ENCODE measurements at places on chromosomes 1 and 21. TPM values are rescaled to one million over a fixed set of nuclear protein-coding genes. Genes with fewer than 3 reads are reported as not detected.

DNA sequence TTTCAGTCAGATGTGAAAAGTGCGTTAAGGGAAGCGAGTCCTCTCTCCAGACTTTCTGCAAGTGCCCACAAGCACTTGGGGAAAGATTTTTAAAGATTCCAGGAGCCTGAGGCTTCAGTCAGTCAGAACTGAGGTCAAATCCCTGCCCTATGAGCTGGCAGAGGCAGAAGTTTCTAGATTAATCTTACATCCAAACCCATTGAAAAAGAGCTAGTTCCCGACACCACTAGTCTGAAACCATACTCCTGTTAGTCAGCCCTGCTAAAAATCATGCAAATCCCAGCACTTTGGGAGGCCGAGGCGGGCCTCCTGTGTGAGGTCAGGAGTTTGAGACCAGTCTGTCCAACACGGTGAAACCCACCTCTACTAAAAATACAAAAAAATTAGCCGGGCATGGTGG, 21.0 kb downstream of the RSPH1 start:
- no peak overlapping the region for H3K4me3 ChIP-seq
- H3K27ac ChIP-seq = no peak overlapping the region
- no peak for DNase-seq
- no peaks in the 10 kb centered on the region for H3K27me3 ChIP-seq
- H3K4me1 ChIP-seq = no peaks in the 10 kb centered on the region
- H3K36me3 ChIP-seq = no peaks in the 10 kb centered on the region

DNA sequence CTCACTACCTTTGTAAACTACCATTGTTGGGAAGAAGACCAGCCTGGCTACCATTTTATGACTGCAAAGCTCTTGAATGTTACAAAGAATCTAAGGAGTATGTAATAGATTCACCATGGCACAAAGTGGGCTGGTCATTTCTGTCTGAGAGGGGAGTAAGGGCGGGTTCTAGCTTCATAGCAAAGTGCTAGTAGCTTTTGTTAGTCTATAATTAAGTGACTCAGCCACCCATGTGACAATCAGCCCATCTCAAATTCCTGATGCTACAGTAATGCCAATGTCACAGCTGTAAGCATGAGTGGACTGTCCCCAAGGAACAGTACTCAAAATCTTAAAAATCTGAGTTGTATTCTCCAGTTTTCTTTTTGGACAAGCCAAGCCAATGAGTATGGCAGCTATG, 15.4 kb upstream of the OTUD3 start:
- DNase-seq = no peak
- no peaks in the 10 kb centered on the region for H3K4me1 ChIP-seq
- no peak overlapping the region for H3K4me3 ChIP-seq
- no peaks in the 10 kb centered on the region for H3K27me3 ChIP-seq
- H3K36me3 ChIP-seq = no peaks in the 10 kb centered on the region

DNA sequence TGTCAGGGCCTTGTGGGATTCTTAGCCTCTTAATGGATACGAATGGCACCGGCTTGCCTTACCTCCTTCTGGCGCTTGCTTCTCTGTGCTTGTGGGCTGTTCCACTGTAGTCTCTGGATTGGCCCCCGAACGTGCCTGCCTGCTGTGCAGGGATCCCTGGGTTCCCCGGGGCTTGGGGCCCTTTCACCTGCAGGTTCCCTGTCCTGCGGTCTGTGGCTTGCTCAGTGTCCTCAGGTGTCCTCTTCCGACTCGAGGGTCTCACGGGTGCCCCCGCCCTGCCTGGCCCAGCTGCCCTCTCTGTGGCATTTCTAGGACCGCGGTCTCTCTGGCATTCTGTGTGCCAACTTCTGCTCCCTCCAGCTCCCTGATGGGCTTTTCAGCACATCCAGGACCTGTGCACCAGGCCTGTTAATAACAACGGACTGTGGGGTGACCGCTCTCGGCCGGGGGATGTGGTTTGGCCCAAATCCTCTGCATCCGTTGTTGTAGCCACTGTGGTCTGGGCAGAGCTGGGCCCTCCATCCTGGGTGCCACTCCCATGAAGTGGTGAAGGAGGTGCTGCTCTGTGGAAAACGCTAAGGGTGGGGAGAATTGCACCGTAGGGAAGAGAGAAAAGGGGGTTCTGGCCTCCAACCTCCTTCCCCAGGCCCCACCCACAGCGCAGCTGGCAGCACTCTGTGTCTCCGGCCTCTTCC, 12.4 kb downstream of the COL18A1 start:
- H3K27me3 ChIP-seq = no peaks in the 10 kb centered on the region
- peaks cover 7% of the 10 kb centered on the region for H3K4me1 ChIP-seq
- DNase-seq = no peak
- H3K36me3 ChIP-seq = no peaks in the 10 kb centered on the region
- H3K4me3 ChIP-seq = no peak overlapping the region
- H3K27ac ChIP-seq = no peak overlapping the region

GRCh38 chr1:25245809-25246599, 1.2 kb downstream of the RSRP1 start:
- H3K4me3 ChIP-seq = peak overlapping the region; percentile 85
- H3K36me3 ChIP-seq = peaks cover 4% of the 10 kb centered on the region
- no peak for DNase-seq
- peaks cover 18% of the 10 kb centered on the region for H3K4me1 ChIP-seq

DNA sequence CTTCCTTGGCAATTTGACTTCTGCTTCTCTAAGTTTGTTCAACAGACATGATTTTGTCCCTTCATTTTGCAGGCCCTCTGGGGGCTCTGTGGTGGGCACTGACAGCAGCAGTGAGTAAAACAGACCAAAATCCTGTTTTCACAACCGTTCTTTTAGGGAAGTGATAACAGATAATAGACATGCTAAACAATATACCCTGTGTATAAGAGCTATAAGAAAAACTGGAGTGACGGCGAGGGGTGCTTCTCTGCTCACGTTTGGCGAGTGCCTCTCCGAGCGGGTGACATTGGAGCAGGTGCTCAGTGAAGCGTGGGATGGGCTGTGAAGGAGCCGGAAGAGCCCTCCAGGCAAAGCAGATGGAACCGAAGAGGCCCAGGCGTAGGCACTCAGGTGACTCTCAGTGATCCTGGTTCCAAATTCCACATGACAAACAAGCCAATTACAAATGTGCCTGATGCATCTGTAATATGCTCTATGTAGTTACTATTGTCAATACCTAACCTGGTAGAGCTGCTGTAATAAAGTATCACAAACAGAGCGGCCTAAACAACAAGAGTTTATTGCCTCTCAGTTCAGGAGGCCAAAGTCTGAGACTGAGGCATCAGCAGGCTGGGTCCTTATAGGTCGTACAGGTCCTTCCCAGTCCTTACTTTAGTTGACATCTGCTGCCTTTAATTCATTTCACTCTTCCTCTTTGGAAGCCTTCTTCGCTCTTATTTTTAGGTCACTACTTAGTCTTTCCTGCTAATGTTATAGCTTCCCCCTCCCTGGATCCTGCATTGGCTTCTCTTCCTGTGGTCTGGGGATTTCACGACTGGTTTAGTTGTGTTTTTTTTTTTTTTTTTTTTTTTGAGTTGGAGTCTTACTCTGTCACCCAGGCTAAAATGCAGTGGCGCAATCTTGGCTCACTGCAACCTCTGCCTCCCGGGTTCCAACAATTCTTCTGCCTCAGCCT, 20.1 kb downstream of the OR2B11 start:
- no peak overlapping the region for H3K4me3 ChIP-seq
- no peak overlapping the region for H3K27ac ChIP-seq
- DNase-seq = no peak
- no peaks in the 10 kb centered on the region for H3K4me1 ChIP-seq
- no peaks in the 10 kb centered on the region for H3K36me3 ChIP-seq

- no peaks in the 10 kb centered on the region for H3K4me1 ChIP-seq
- no peak overlapping the region for H3K27ac ChIP-seq
- H3K27me3 ChIP-seq = no peaks in the 10 kb centered on the region
- no peaks in the 10 kb centered on the region for H3K36me3 ChIP-seq
These were observed 205.0 kb downstream of the HIVEP3 start for GRCh38 chr1:41713557-41714327.

DNA sequence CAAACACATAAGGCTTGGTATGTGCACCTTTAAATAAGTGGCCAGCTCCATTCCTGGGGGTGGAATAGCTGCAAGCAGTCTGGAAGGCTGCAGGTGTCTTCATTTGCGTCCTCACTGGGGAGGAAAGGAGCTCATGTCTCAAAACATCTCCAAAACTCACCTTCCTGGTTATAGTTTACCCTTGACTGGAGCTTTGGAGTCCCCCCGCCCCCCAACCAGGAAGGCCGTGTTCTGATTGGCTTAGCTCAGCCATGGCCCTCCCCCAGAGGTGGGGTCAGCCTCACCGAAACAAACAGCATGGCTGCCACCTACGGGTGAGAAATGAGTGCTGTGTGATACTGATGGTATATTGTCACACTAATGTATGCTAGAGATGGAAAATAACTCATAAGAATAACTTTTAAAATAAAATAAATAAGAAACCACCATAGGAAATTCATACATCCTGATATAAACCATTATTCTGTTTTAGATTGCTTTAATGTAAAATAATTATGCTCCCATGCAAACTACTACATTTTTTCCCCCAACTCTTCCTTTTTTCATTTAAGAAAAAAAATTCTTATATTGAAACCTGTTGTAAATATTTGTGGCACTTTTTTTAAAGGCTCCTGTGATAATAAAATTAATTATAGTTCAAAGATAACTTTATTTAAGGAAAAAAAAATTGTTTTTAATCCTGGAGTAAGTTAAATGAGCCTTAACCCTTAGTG, 90.8 kb downstream of the ZP4 start:
- H3K36me3 ChIP-seq = no peaks in the 10 kb centered on the region
- H3K4me3 ChIP-seq = no peak overlapping the region
- DNase-seq = no peak
- no peaks in the 10 kb centered on the region for H3K27me3 ChIP-seq
- no peak overlapping the region for H3K27ac ChIP-seq
- no peaks in the 10 kb centered on the region for H3K4me1 ChIP-seq

GRCh38 chr1:212628813-212629415, 20.4 kb downstream of the ATF3 start:
- H3K4me1 ChIP-seq = no peaks in the 10 kb centered on the region
- no peak overlapping the region for H3K4me3 ChIP-seq
- DNase-seq = no peak

DNA sequence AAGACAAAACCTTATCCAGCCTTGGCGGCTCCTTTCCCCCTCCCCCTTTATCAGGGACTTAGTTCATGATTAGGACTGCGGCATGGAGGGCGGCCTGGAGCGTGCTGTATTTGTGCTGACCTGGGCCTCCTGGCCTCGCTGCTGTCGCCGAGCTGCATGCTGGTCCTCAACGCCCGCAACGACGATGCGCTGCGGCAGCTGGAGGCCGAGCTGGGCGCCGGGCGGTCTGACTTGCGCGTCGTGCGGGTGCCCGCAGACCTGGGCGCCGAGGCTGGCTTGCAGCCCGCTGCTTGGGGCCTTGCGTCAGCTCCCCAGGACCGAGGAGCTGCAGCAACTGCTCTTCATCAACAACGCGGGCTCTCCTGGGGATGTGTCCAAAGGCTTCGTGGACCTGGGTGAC, 70.9 kb downstream of the TM2D1 start:
- H3K27ac ChIP-seq = no peak overlapping the region
- no peak for DNase-seq
- H3K36me3 ChIP-seq = no peaks in the 10 kb centered on the region
- H3K4me3 ChIP-seq = no peak overlapping the region

DNA sequence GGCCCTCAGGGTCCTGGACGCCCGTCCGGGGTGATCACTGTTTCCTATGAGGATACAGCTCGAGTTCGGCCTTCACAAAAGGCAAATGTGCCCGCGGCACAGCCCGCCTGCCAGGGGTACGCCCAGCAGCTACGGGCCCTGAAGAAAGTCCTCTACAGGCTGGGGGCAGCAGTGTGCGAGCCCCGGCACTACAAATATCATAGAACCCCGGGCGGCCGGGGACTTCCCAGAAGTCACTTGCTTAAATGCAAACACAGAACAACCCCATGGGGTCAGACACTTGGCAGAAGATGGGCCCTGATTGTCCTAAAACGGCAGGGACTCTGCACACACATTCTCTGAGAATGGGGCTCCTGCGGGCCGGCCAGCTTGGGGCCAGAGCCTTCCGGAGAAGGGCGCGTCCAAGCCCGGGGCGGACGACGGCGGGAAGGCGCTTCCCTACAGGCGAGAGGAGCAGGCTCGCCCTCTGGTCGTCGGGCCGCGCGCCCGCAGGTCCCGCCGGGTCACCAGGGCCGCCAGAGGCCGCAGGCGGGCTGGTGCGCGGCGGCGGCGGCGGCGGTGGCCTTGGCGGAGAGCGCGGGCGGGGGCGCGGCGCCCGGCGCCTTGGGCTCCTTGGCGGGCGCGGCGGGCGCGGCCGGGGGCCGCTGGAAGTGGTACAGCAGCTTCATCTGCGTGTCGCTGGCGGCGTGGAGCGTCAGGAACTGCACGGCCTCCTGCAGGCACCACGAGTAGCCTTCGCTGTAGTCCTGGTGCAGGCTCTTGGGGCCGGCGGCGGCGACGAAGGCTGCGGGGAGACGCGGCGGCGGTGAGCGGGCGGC, 888 bp downstream of the HES5 start:
- DNase-seq = no peak
- no peaks in the 10 kb centered on the region for H3K36me3 ChIP-seq
- H3K27ac ChIP-seq = no peak overlapping the region

DNA sequence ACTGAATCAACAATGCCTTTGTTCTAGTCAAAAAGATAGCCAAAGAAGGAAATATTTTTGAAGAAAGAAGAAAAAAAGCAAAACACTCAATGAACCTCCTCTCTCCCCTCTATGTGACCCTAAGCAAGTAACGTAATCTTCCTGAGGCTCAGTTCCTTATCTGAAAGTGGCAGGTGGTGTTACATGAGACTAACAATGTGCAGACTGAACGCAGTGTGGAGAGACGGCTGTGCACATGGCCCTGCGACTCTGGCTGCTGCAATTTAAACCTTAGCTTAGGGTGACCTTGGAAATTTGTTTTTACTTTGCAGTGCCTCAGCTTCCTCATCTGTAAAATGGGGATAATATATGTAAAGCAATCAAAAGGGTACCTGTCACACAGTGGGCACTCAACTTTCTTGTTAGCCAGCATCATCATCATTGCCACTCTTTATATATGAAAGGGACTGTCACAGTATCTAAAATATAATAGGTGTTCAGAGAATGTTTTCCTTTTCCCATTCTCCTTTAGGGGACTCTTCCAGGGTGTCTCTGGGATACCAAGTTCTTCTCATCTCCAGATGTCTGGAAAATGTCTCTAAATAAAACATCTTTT, 100.1 kb upstream of the JUN start:
- no peaks in the 10 kb centered on the region for H3K27me3 ChIP-seq
- H3K4me3 ChIP-seq = no peak overlapping the region
- H3K4me1 ChIP-seq = no peaks in the 10 kb centered on the region
- DNase-seq = no peak
- H3K27ac ChIP-seq = peak overlapping the region; percentile 76

CYP4A22 gene
- 2.2 TPM for total RNA-seq

DNM3 gene
- total RNA-seq = 5.1 TPM

AMY2A gene
- not detected for total RNA-seq

PSMB2 gene
- total RNA-seq = 31.8 TPM

PDE4B gene
- 8.0 TPM for total RNA-seq

PROX1 gene
- 7.5 TPM for total RNA-seq

TDRD10 gene
- 2.9 TPM for total RNA-seq

CLDN14 gene
- total RNA-seq = not detected

CYYR1 gene
- total RNA-seq = 15.1 TPM

MSH4 gene
- total RNA-seq = 0.88 TPM

KLHDC8A gene
- total RNA-seq = not detected

SERPINC1 gene
- not detected for total RNA-seq

MPZL1 gene
- 86.8 TPM for total RNA-seq
